ENCODE measurements at places on chromosomes 2 and 18. TPM values are rescaled to one million over a fixed set of nuclear protein-coding genes. Genes with fewer than 3 reads are reported as not detected.
A peak's percentile ranks its signal among the peaks of the same experiment; 100 is the strongest.

- no peak for DNase-seq
These were observed 680.0 kb downstream of the EPHA4 start for GRCh38 chr2:220892018-220892634.

- DNase-seq = no peak
These were observed 88.3 kb upstream of the UBE2E3 start for GRCh38 chr2:180892091-180892490.

- DNase-seq = no peak
These were observed 332.4 kb downstream of the GULP1 start for GRCh38 chr2:188623995-188624643.

DNA sequence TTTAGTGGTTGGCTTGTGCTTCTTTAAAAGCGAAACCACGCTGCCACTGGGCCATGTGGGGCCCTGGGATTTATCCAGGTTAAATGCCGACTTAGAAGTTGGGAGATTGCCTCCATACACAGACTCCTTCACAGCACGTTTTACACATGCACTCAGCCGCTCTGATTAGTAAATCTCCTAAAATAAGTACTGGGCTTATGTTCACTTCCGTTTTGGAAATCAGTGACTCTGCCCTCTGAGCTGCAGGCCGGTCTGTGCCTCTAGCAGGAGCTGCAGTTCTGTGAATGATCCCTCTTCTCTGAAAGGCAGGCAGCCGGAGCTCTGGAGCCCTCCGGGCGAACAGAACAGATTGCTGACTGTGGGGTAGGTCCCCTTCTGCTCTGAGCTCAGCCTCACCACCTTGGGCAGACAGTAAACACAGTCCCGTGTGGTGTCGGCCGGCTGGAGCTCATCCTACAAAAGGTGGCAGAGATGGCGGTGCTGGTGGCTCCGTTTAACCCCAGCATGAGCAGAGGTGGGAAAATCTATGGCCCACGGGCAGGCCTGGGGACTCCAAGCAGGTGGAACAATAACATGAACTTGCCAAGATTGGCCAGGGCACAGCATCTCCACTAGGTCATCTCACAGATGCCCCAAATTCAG lies 9.8 kb upstream of the RAB17 start:
- peak; percentile 69 for DNase-seq

- no peak for DNase-seq
These were observed 62.3 kb upstream of the MCFD2 start for GRCh38 chr2:46977899-46978298.

GRCh38 chr2:97743913-97744312 lies 30.5 kb downstream of the ZAP70 start:
- DNase-seq = no peak

GRCh38 chr2:36675579-36676282 lies 20.8 kb upstream of the VIT start:
- DNase-seq = no peak

- DNase-seq = no peak
These were observed 274.0 kb downstream of the LNPK start for GRCh38 chr2:175728032-175728431.

DNA sequence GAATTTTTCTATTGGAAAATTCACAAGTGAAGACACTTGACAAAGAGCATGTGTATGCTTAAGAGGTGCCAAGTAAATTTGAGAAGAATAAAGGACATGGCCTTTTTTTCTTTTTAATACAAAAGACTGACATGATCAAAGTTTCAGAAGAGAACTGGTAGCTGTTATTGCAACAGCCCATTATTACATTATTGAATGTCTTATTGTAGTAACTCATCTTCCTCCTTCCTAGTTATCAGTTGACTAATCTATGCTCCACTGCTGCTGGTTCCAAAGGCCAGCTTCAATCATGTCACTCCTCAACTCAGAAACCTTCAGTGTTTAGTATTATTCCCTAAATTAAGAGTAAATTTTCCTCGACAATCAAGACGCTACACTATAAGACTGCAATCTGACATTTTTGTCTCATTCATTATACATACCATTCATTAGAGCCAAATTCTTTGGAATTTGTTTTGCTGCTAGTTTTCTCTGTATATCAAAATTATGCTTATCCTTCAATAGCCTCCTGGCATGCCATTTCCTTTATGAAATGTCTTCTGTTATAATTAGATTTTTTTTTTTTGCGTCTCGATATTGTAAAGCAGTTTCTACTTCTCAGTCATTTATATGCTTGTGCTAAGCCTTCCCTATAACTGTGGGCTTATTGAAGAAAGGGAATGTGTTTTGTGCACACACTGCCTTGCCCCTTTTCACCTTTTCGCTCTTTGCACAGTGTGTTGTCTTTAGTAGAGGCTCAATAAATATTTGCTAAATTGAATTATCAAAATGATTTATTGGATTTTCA lies 27.9 kb downstream of the ITGA4 start:
- no peak for DNase-seq

DNA sequence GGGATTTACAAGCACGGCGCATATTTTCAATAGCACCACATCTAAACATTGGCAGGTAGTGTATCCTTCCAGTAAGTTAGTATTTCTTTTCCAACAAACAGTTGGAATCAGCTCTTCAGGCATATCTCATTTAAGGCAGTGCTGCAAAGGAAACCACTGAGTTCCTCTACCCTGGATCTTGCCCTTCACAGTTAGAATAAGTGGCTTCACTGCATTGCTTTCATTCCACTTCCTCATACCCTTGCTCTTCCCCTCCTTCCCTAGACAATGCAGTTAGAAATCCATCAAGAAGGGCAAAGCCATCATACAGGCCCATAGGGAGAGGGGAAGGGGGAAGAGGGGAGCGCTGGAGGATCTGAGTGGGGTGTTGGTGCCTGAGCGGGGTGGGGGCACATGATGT lies 173.7 kb downstream of the FBXO15 start:
- DNase-seq = no peak

DNA sequence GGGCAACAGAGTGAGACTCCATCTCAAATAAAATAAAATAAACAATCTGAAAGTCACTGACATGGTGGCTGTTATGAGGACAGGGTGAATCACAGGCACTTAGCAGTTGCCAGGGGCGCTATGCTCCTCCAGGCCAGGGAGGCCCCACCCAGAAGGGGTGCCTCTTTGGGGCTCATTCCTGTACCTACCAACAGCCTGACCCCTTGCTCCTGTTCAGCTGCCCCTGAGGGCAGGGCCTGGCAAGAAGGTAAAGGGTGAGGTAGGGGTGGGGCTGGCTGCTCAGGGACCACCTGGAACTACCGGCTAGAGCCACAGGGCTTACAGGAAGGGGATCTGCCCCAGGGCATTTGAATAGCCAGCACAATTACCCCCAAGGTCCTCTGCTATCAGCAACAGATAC lies 60.3 kb downstream of the INPP5D start:
- DNase-seq = no peak

DNA sequence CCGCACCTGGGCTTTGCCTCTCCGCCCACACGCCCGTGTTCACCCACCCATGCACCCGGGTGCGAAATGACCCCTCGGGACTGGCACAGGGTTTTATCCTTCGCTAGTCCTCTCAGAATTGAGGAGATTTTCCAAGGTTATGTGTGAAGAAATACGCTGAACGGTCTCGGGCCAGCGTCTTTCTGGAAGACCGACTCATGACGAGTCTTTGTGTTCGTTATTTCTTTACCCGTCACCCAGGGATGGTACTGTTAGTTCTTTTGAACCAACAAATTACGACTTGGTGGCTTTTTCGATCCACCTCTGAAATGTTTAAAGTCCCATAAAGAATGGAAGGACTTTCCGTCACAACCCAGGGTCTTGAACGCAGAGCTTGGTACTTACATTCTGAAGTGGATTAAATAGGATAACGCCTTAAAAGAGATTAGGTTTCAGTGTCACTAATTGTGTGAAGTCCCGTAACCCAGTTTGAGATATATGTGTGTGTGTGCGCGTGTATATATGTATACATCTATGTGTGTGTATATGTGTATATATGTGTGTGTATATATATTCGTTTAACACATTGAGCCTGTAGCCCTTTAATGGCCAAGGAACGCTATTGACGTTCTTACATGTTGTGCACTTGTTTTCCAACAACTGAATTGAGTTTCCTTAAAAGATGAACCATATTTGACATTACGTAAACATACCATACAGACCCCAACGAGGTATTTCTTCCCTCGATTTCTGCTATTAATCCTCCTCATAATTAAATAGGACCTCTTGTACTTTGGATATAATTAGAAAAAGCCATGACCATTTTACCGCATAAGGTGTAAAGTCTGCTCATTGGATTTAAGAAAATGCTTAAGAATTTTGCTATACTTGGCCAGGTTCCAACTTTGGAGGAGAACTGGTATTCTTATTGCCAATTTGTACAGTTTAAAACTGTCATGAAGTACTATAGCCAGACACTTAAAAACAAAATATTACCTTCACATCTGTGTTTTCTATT lies 889 bp downstream of the ZC3H15 start:
- DNase-seq = no peak

- DNase-seq = no peak
These were observed 216.0 kb downstream of the GLI2 start for GRCh38 chr2:120951693-120952092.

- no peak for DNase-seq
These were observed 42.0 kb downstream of the PKP4 start for GRCh38 chr2:158498749-158499136.

DNA sequence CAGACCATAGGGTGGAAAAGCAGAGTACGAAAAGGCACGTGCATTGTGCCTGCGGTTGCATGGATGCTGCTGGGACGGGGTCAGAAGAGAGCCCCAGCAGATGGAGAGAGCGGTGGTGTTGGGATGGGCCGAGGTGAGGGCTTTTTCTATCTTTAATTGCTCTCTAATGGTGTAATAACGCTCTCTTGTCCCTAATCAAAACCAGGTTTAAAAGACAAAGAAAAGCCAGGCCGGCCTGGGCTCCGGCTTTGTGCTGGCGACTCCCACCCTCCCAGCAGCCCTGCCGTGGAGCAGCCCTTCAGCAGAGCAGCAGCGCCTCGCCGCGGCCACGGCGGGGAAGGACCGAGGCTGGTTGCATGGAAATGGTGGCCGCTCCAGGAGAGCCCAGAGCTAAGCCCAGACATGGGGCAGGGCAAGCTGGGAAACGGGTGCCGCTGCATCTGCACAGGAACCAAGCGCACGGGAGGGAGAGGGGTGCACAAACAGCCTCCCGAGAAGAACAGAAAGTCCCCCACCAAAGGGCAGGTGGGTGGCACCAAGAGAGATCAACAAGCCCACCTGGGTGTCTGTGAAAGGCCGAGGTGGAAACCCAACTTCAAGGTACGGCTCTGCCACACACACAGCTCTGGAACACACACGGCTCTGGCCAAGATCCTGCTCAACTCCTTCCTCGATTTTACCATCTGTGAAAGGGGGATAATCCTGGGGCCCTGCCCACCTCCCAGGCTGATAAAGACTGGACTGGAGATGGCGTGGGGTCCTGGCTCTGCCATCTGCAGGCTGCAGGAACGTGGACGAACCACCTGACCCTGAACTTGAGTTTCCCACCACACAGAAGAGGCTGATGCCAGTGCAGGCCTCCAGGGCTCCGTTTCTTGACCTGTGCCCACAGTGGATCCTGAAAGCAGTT lies 15.0 kb downstream of the HS1BP3 start:
- peak; percentile 92 for DNase-seq

- DNase-seq = no peak
These were observed 40.9 kb downstream of the UGP2 start for GRCh38 chr2:63882395-63883105.

DNA sequence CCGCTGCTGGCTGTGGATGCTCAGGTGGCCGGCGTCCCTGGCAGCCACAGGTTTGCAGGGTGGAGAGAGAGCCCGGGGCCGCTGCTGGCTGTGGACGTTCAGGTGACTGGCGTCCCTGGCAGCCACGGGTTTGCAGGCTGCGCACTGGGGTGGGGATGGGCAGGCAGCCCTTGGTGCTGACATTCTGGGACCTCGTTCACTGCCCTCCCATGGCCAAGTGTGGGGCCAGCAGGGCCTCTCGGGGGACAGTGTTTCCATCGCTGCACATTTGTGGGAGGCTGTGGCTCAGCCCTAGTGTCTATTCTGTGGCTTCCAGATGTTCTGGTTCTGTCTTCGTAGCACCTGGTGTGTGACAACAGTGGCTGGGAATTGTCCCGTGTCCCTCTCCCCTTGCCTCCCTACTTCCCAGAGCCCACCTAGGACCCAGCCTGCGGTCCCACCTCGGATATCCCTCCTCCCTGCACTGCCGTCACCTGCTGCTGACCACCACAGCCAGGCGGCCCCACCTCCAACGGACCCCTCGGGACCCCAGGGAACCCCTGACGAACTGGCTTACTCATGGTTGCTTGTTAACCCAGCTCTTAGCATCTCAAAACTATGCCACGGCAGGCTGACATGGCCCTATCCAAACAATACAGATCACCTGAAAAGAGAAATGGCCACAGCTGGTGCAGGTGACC lies 915 bp downstream of the CROCC2 start:
- no peak for DNase-seq

DNA sequence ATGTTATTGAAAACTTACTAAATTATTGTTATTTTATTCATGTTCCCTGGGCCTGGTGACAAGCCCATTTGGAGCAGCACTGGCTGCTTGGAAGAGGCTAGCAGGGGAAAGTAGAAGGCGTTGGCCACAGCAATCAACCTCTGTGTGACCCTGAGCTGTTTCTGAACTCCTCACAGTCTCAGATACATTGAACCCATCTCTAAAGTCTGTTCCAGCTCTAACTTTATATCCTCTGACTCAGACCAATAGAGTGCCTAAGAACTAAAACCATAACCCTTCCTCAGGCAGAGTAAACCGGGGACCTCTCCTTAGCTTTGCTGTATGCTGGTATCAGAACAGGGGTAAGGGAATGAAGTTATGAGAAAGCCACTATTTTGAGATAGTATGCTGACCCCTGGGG lies 96.4 kb upstream of the NOL4 start:
- no peak for DNase-seq

DNA sequence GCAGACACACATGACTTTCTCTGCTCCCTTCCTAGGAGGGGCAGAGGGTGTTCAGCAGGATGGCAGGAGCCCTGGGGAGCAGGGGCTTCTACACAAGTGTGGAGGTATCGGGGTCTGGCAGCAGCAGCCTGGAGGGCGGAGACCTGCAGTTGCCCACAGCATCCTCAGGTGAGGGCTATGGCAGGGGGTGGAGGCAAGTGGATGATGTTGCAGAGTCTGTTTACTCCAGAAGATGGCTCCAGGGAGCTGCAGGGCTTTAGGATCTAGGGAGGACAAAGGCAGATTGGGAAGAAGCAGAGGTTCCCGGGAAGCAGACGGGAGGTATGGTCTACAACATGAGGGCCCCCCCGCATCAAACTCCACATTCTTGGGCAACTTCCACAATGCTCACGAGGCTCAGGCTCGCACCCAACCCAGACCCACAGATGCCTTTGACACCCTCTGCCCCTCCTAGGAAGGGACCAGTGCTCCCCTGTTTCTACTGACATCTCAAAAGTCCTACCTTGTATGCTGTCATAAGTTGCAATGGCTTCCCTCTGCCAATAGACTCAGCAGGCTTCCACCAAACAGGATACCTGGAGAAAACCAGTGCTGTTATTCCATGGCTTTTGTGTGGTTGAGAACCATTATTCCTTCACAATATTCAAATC lies 12.0 kb upstream of the ATP6V1C2 start:
- no peak for DNase-seq

The GATA6 gene
- total RNA-seq = 12.6 TPM

The PRKAG3 gene
- not detected for total RNA-seq

The CPLX4 gene
- not detected for total RNA-seq

The PDCD1 gene
- 0.57 TPM for total RNA-seq

The MAB21L4 gene
- total RNA-seq = 2.5 TPM

The SEPTIN10 gene
- total RNA-seq = 91.7 TPM

The PAX8 gene
- total RNA-seq = 160 TPM

The FBLN7 gene
- 8.9 TPM for total RNA-seq

The GRB14 gene
- total RNA-seq = 6.7 TPM

The CYBRD1 gene
- total RNA-seq = 60.7 TPM

The NOSTRIN gene
- total RNA-seq = 31.4 TPM
